Cerebellum (tissue), 4 donors: ENCODE measurements at places on chromosomes 1 and 21.
A peak's percentile ranks its signal among the peaks of the same experiment; 100 is the strongest.

DNA sequence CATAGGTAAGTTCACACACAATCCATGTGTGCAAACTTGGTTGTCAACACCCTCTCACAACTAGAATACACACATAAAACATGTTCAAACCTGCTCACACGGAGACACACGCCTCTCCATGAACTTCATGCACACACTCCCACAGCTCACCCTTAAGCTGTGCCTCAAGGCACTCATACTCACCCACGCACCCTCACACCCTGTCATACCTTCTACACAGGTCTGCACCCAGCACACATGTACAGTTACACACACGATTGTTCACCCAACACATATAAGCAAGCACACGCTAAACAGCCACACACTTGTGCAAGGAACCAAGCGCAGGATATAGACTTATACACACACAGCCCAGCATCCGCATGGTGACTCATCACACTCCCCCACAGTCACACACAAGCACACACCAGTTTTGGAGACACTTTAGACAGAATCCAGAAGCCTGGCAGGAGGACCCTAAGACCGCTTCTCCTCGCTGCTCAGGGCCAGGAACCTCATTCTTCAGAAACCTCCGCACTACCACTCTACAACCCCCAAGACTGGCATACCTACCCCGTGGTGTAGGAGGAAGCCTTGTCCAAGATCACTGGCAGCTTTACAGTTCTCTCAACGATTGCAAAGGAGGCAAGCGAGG, 58.7 kb upstream of the ZC3H12A start:
- no peak for DNase-seq

DNA sequence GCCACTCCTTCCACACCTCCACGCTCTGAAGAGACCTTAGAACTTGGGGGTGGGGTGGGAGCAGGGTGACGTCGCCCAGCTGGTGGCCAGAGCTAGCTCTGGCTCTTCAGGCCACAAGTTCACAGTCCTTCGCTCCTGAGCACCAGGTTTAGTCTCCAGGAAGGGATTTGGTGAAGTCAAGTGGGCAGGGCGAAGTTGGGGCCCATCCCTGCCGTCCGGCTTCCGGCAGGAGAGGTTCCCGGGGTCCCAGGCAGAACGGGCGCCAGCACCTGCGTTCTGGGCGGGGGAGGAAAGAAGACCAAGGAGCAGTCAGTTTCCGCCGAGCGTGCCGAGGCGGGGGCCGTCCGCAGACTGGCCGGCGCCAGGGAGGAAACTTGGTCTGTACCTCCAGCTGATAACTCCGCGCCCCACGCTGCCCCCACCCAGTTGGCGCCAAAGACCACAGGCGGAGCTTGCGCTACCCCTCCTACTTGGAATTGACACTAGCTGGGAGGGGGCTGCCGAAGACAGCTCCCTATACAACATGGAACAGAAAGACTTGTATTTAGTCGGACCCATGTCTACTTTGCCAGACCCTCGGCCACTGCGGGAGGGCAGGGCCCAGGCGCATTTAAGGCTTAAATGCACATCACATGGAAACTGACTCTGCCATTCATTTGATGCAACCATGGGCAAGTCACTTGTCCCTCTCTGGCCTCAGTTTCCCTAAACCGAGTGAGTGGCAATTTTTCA, 995 bp downstream of the ID3 start:
- no peak for DNase-seq

DNA sequence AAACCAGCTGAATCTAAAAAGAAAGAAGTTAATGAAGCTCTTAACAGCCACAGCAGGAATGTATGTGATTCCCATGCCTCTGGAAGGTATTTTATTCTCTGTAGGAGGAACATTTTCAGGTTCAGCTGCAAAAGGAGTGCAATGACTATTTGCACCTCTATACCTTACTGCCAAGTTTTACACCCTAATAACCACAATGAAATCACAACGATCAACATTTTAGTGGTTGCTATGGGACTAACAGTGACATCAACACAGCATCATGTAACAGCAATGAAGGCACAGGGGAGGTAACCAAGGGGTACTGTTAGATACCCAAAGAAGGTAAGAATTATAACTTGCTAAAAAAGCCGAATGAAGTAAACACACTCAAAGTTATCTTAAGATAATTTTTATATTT, 116.3 kb upstream of the HP1BP3 start:
- no peak for DNase-seq

DNA sequence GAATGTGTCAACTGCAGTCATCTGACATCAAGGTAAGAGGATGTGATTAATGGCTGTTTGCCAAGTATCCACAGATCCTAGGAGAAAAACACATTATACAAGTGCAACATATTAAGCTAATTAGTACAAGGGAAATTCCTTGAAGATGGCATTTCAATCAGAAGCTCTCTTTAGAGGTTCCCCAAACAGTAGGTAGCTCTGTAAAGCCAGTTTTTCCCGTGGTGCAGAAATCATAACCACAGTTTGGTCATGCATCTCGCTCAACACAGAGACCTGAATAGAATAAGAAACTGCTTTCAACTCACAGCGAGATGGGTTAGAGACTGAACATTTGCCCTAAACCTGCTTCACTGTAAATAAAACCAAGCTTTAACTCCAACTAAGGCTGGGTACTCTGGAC, 230.5 kb upstream of the CAMK1G start:
- no peak for DNase-seq

DNA sequence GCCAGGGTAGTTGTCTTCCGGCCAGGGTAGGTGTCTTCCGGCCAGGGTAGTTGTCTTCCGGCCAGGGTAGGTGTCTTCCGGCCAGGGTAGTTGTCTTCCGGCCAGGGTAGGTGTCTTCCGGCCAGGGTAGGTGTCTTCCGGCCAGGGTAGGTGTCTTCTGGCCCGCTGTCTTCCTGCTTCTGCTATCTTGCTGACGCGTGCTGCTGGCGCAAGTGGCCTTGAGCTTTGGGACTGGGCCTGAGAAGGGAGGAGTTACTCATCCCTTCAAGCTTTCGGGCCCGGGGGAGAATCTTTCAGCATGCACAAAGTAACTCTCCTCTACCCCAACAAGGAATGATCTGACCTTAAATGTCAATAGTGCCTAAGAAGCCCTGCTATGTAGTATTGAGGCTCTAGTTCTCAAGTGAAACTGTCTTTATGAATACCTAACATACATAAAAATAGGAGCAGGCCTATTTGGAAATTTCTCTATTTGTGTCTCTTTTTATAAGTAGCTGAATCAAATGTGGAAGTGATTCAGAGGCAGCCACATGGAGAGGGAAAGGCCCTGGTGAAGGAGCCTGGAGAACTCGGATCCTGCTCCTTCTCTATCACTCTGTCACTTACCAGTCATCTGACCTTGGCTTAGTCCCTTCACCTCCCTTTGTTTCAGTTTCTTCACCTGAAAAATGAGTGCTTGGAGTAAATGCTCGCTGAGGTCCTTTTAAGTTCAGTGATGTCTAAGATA, 65.6 kb downstream of the RGL1 start:
- DNase-seq = no peak

DNA sequence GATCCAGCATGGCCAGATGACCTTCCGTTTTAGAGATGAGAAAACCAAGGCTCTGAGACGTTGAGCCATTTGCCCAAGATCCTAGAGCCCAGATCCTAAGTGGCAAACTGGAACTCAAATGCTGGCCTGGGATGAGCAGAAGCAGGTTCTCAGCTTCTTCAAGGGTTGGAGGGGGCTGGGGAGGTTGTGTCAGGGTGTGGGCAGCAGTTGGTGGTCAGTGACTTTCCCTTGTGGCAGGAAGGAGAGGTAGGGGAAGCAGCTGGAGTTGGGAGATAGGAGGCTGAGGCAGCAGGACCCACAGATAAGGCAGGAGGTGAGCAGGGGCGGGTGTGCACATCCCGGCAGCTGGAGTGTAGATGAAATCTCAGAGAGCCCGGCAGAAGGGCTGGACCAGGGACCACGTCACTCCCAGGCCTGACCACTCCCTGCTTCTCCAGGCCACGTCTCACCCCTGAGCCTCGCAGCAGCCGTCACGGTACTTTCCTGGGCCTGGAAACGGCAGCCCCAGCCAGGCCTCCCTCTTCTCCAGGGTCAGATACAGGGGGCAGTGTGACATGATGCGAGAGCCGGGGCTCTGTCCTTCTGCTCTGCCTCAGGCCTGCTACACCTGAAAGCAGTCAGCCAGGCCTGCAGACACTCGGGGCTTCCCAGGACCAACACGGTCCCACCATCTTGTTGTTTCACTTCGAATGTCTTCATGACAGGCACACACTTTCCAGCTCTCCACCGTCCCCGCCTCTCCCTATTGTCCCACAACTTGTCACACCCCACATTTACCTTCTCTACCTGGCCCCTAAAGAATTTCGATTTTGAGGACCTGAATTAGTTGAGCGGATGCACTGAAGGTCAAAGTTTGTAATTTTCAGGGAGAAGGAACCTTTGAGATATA, 11.5 kb upstream of the LAPTM5 start:
- DNase-seq = no peak

DNA sequence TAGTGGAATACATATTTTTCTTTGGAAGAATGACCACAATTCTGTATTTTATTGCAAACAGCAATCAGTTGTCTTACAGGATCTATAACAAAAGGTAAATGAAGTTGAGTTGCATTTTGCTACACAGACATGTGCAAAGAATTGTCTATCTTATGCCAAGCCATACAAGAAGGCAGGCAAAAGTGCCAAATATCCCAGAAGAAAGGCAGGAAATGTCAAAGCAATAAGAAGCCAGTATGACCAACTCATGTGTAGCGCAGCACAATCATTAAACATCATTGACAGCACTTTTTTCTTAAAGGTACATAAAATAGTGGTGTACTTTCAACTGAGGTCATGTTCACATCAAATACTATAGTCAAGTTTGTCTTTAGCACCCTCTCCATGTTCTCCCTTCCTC, 42.7 kb downstream of the NIBAN1 start:
- no peak for DNase-seq

- DNase-seq = no peak
Measured at GRCh38 chr1:199612976-199613774, 414.3 kb upstream of the NR5A2 start.

DNA sequence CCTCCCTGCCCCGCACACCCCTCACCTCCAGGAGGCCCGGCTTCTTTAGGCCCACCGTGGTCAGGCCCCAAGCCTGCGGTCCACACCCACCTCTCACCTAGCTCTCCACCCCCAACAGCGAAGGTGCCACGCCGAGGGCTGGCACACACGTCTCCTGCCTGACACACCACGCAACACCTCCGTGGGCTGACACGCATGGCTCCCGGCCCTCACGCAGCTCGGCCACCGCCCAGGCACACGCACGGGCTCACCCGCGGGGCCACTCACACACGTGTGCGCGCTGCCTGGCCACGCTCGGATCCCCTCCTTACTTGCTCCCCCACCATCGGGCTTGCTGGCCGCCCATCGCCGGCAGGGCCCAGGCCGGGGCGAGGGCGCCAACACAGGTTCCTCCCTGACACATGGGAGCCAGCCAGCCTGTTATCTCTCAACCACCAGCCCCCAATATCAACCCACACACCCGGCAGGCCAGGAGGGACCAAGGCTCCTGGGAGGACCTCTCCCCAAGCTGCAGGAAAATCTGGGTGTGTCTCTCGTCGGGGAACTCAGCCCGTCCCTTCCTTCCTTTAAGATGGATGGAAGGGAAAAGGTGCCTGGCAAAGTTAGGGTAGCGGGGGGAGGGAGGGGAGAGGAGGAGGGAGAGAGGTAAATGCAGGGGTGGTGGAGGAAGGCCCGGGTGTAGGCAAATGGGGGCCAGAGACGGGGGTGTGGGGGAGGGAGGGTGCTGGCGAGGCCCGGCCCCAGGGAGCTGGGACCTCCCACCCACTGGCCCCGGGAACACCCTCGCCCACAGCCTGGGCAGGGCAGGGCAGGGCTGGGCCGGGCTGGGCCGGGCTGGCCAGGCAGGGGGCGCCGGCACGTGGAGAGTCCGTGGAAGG, 546 bp downstream of the ELOVL1 start:
- DNase-seq = no peak

DNA sequence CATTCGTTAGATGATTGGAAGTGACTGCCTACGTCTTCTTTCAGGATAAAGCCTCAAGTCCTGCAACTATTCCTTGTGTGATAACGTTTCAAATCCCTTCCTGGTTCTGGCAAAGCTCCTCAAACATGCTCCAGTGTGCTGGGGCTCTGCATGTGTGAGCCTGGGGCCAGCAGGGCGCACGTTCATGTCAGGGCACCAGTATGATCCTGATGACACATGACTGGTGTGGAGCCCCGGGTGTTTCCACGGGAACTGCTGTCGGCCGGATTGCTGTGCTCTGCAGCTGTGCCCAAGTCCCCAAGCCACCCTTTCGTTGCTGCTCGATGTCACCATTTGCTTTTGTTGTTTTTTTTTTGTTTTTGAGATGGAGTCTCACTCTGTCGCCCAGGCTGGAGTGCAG, 21.3 kb downstream of the KRTAP10-1 start:
- DNase-seq = no peak

DNA sequence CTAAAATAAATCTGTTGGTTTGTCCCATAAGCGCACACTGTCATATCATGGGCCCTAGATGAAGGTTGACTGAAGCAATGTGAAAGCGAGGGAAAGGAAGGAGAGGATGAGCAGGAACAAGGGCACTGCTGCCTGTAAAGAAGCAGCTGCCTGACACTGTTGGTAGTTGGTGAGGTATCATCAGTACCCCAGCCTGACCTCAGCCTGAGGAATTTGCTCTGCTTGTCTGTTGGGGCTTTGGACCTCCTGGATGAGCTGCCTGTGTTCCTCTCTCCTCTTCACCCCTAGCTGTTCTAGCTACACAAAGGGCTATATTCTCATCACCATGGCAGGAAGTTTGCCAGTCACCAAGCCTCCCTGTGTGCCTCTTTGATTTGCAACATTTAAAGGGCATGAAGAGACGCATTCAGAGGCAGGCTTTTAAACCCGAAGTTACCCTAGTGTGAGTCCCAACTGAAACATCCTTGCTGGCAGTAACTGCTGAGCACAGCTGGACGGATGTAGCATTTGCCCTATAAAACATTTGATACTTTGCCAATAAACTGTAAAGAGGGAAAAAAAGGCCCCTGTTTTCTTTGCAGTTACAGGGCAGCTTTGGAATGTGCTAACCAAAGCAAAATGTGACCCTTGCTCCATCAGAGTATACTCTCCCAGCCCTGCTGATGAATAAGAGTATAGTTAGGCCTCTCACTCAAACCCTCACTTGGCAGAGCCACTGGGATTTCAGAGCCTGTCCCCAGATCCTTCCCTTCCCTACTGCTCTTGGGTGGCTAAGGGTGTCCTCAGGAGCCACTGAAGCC, 22.2 kb upstream of the SPATA6 start:
- DNase-seq = no peak

- peak; percentile 19 for DNase-seq
Measured at GRCh38 chr1:116737020-116737854, 17.0 kb upstream of the CD2 start.

GRCh38 chr1:10943041-10943440, 69.4 kb upstream of the TARDBP start:
- DNase-seq = no peak

DNA sequence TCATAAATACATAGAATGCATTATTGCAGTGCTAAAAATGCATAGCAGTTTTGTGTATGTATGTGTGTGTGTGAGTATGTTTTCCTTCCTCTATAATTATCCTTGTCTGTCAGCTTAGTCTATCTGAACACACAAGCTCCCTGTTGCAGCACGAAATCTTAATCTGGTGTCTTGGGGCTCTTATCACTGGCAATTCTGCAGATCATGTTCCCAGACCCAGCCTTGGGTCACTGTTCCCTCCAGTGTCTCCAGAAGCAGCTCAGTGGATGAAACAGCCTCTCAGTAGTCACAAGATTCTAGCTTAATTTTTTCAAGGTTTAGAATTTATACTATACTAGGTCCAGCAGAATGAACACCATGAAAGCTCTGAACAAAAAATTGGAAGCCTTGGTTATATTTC, 777.9 kb downstream of the MRPL39 start:
- DNase-seq = no peak
